ENCODE measurements at places on chromosomes 11 and 22.

- DNase-seq, result no peak
These were observed 46.7 kb upstream of the PARVG start for GRCh38 chr22:44133901-44134571.

- no peak for DNase-seq
These were observed 1008.4 kb downstream of the BRD1 start for GRCh38 chr22:48819232-48819631.

GRCh38 chr22:50032941-50033601, 20.5 kb upstream of the IL17REL start:
- no peak for DNase-seq

- no peak for DNase-seq
These were observed 78.8 kb downstream of the LARGE1 start for GRCh38 chr22:33841281-33842005.

DNA sequence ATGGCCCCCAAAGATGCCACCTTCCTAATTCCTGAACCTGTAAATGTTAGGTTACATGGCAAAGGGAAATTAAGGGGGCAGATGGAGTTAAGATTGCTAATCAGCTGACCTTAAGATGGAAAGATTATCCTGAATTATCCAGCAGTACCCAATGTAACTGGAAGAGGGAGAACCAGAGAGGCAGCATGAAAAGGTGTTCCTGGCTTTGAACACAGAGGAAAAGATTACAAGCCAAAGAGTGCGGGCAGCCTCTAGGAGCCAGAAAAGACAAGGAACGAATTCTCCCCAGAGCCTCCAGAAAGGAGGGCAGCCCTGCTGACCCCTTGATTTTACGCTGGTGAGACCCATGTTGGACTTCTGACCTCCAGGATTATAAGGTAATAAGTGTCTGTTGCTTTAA, 15.1 kb upstream of the THRSP start:
- DNase-seq, result no peak

DNA sequence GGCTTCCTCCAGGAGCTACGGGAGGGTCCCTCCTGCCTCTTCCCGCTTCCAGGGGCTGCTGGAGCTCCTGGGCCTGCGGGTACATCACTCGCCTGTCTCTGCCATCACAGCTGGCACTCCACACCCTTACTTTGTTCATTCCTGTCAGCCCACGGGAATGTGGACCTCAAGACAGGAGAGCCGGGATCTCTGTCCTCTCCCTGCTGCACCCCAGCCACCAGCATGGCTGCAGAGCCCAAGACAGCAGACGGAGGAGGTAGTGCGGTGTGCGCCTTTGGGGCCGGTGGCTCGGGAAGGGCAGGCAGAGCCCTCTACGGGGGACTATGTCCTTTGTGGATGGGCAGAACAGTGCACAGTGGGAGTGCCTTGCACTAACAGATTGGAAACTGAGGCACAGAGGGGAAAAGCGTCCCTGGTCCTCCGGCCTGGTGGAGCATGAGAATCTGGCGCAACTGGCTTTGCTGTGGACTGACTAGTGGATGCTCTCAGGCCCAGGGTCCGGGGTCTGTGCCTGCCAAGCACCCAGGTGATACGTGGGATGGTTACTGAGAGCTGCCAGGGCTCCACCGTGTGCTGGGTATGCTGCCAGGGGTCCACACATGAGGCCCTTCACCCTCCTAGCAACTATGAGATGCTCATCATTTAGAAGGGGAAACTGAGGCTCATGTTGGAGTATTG, 47.3 kb downstream of the IGF2 start:
- no peak for DNase-seq

GRCh38 chr11:120974965-120975364, 48.9 kb upstream of the TBCEL start:
- DNase-seq, result no peak

GRCh38 chr11:33699515-33700062, 1.0 kb downstream of the C11orf91 start:
- no peak for DNase-seq

GRCh38 chr11:85431319-85431718, 195.8 kb downstream of the DLG2 start:
- DNase-seq, result no peak

GRCh38 chr11:114082415-114082748, 22.9 kb downstream of the ZBTB16 start:
- DNase-seq, result no peak

DNA sequence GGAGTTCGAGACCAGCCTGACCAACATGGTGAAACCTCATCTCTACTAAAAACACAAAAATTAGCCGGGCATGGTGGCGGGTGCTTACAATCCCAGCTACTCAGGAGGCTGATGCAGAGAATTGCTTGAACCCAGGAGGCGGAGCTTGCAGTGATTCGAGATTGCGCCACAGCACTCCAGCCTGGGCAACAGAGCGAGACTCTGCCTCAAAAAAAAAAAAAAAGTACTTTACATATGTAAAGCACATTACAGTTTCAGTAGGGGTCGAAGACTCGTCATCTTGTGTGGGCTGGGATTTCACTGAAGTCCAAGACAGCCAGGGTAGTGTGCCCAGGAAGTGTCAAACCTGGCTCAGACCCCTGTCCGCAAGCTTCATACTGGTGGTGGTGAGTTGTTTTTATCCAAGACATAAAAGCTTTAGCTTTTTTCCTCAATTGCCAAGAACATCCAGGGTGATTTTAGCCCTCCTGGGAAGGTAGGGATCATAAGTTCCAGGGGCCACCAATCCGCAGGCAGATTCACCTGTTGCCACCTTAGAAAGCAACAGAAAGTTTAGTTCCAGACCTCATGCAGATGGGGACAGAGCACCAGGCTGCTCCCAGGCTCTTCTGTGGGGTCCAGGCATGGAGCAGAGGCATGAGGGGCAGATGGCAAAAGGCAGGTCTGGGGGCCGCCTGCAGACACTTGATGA, 21.6 kb upstream of the ADORA2A start:
- no peak for DNase-seq

DNA sequence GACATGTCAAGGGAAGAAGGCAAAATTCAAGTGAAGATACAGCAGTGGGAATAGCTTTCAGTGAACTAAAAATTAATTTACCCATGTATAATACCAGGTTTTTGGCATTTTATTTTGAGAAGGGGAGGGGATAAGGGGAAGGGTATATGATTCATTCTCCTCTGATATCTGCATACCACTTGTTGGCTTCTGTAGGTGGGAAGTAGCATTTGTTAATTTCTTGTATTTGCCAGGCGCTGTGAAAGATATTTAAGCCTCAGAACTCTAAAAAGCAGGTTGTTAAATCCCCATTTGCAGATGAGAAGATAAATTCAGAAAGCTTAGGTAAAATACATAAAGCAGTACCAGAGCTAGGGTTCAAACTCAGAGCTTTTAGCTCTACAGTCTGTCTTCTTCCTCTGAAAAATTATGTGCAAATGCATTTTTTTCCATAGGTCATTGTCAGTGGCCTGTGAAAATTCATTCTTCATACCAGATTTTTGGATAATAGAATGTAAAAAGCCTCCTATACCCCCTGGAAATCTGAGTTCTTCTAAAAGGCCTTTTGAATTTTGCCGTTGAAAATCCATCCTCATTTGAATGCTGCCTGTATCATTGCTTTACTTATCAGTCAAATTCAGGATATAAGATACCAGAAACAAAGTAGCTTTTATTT, 221.3 kb downstream of the DDX10 start:
- DNase-seq, result no peak

GRCh38 chr11:20873054-20873453, 203.7 kb downstream of the NELL1 start:
- DNase-seq, result no peak

- DNase-seq, result no peak
These were observed 17.3 kb downstream of the FLRT1 start for GRCh38 chr11:64052938-64053622.

- DNase-seq, result no peak
These were observed 1.0 kb downstream of the MN1 start for GRCh38 chr22:27800250-27801201.

DNA sequence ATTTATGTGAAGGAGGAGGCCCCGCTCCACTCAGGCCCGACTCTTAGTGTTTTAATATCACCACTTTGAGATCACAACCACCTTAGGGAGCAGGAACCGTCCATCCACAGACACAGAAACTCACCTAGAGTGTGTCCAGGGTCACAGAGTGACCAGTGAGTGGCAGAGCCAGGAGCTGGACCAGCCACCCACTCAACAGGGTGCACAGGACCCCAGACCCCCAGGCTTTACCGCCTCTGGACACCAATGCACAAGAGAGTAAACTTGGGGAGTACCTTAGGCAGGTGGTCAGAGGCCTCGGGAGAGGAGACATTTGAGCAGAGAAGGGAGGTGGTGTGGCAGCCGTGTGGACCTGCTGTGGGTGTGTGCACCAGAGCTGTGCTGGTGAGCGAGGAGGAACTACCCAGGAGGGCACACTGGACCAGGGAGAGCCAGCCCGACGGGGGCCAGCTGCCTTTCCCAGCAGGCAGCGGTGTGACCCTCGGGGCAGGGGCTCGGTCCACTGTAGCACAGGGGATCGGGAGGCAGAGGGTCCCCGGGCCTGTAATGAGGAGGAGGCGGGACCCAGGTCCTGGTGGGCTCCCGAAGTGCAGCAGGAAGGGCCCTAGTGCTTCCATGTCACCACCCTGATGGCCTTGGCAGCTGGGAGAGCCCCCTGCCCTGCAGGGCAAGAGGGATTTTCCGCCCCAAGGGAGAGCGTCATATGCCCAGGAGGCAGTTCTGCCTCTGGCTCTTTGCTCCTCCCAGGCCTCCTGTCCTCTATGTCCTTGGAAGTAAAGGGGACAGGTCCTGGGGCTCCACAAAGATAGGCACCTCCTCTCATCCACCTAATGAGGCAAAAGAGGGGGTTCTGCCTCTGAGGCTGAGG, 7.5 kb upstream of the NLRP6 start:
- no peak for DNase-seq

DNA sequence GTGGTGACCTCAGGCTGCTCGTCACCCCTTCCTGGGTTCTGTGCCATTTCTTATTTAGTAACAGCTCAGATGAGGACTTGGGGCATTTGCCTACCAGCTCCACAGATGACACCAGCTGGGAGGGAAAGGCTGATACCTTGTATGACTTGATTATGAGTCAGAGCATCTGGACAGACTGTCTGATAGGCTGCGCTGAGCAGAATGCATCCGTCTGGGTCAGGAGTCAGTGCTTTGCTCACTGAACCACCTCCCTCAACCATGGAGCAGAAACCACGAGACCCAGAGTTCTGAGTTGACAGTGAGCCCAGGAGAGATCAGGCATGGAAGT, 6.8 kb downstream of the ST14 start:
- DNase-seq, result no peak

GRCh38 chr11:19800162-19800561, 87.5 kb downstream of the NAV2 start:
- DNase-seq, result no peak

All from GM12892 (cell line).